ENCODE measurements at places on chromosomes 3 and 15.

DNA sequence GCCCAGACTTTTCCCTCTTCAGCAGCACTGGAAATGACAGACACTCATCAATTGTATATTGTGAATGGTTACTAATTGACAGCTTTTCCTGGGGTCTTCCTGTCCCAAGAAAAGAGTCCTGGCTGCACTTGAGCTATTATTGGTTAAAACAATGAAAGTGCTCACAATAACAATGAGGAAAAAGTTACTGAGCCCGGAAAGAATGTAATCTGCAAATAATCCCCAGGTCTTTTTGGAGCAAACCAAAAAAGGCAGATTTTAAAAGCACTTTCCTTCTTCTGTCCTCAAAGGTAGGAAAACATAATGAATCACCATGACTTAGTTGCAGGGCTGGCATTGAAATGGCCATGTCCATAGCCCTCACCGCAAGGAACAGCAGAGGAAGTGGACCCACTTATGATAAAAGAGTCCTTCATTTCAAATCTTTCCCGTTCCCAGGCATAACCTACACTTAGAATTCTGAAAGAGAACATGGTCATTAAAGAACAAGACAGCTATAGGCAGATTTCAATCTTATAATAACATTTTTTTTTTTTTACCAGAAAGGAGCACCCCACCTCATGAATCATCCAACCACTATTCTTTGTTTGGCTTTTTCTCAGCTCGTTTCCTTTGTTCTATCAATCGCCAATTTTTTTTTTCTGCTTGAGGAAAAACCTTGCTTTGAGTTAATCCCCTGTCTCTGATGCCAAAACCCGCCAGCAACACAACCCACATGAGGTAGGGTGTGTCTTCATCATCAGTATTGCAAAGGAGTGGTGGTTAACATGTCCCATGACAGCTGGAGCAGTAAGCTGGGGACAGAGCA, 35.5 kb upstream of the ATP1B3 start:
- peak; percentile 25 for DNase-seq

DNA sequence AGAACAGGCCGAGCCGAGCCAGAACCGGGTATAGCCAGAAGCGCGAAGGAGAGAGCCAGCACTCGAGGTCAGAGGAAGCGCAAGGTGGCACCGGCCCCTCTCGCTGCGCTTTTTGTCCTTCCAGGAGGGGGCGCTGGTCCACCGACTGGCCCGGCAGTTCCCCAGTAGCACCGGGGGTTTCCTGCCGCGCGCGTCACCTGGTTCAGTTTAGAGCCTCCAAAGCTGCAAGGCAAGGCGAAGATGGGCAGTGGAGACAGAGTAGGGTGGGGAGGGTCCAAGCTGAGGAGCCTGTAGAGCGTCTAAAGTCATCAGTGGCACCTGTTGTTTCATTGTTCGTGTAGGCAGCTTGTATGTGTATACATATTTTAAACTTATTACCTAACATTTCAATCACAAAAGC, 7.6 kb upstream of the NR2E3 start:
- DNase-seq: no peak

DNA sequence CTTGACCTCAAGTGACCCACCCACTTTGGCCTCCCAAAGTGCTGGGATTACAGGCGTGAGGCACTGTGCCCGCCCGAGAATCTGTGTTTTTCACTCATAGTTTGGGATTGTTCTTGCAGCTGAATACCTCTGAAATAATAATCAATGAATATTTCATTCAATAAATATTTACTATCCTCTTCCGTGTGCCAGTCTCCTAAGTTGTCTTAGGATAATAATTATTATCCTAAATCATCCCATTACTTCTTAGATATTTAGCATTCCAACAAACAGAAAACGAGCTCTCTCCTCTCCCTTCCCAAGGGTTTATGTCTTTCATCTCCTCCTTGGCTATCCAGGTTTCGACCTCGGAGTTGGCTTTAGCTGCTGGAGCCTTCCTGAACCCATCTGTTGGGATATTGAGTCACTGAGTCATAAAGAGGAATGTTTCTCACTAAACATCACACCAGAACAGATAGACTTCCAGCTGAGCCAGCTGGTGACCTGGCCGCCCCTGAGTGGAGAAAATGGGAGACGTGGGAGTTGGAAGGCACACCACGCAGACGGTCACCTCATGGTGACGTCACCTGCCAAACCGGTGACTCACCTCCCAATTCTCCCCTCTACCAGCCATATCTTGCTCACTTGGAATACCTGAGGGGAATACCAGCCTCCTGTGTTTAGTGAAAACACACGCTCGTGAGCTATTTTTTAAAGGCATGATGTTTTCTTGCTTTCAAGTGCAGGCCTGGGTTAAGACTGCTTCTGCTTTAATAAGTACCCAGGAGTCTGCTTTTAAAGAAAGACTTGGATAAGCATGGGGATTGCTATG, 43.9 kb downstream of the BHLHE40 start:
- DNase-seq: peak; percentile 99

GRCh38 chr15:101173233-101174119, 78.4 kb downstream of the CHSY1 start:
- DNase-seq: no peak

DNA sequence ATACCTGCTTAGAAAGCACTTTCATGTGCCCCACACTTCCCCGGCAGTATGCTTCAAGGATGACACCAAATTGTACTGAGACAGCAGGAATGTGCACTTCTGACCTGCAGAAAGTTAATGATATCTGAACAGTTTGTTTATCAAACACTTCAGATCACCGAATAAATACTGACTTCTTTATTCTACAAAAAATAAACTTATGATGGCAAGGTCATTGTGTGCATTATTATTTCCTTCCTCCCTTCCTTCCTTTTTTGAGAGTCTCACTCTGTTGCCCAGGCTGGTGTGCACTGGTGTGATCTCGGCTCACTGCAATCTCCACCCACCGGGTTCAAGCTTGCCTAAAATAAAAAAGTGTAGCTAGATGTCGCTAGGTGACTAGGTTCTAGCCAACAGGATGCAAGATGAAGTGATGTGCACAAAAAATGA, 80.3 kb downstream of the FAIM start:
- DNase-seq: peak; percentile 64

- peak; percentile 42 for DNase-seq
These were observed 296.8 kb downstream of the DOCK3 start for GRCh38 chr3:50971487-50971924.

- no peak for DNase-seq
These were observed 16.9 kb downstream of the RFTN1 start for GRCh38 chr3:16496408-16497222.

DNA sequence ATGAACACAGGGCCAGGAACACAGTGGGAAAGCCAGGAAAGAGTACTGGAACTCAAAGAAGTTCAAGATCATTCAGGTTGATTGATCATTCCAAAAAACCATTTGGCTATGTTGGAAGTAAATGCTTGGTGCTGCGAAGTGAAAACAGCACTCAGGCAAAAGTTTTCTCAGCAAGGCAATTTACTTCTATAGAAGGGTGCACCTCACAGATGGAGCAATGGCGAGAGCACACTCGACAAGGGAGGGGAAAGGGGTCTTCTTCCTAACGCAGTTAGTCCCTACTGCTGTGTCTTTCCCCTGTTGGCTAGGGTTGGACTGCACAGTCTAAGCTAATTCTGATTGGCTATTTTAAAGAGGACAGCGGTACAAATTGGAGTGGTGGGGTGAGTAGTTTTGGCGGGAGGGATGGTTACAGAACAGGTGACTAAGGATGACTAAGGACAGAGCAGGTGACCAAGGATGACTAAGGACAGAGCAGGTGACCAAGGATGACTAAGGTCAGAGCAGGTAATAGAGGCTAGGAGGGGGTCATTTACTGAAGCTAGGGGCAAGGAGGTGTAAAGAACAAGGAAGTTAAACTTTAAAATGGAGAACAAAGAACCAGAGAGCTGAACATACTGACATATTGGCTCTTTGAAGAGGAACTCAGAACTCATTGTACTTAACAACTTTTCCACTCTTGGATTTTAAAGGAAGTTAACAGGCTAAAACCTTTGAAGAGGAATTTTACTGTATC, 43.3 kb downstream of the HOMER2 start:
- no peak for DNase-seq

GRCh38 chr15:43270676-43271306, 4.1 kb upstream of the TGM5 start:
- DNase-seq: no peak

GRCh38 chr15:101384276-101384675, 89.2 kb upstream of the SNRPA1 start:
- DNase-seq: no peak

GRCh38 chr3:66270701-66271100, 49.9 kb downstream of the SLC25A26 start:
- no peak for DNase-seq

DNA sequence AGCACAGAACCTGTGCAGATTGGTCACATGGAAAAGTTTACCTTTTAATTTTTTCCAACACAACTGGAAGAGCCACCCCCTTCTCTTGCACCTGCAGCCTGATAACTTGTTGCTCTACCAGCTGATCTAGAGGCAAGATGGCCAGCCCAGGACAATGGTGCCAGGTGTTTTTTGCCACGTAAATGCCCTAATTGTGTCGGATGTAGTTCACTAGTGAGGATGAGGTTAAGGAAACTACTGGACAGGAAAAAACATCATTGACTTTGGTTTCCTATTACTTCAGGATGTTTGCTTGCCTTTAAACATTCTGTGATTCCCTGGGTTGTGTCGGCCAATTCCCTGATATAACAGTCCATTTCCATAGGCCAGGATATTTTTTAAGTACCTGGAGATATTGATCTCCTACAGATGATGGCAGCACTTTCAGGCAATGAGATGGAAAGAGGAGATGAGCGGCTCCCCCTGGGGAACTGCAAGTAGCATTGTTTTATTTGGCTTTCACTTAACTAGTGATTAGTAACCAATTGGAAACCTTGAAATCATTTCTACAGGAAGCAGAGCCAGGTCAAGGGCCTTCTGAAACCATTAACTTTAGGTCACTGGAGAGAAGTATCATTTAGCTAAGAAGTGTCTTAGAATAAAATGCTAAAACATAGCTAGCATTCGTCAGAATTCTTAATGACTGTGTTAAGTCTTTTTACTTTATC, 72.5 kb downstream of the OSBPL10 start:
- peak; percentile 56 for DNase-seq

DNA sequence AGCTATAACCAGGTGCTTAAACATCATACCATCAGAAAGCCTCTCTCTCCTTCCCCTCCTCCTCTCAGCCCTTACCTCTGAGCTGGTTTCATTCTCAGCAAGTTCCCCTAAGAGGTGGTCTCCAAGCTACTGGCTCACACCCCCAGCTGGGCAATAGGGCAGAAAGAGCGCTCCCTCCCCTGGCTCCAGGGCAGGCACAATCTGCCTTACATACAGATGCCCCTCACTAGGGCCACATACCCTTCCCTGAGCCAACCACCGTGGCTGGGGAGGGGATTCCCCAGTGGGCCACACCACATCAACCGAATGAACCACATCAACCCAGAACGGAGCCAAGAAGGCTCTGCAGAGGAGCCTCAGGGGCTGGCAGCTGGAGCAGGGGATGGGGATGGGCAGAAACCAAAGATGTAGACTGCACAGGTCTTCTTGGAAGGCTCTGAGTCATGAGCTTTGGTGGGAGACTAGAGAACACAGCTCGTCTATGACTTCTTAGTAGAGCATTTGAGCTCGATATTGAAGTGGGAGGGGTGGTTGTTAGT, 4.6 kb upstream of the FBLN2 start:
- no peak for DNase-seq

- no peak for DNase-seq
These were observed 17.2 kb downstream of the NXPE3 start for GRCh38 chr3:101796077-101796680.

GRCh38 chr15:81534124-81534523, 160.1 kb upstream of the TMC3 start:
- DNase-seq: no peak

DNA sequence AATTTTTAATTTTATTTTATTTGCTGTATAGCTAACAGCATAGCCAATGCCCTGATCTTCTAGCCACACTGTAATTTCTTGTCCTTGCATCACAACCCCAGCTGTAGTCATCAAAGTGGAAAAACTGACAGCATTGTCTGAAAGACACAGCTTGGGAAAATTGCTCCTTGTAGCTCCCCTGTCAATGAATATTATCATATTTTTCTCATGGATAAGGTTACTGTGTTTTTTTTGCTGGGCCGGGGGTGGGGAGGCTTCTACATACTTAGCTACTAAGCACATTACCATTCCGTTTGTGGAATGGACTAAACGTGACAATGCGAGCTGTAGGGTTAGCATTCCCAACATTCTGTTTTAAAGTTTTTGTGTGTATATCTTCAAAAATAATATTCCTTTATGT, 381.3 kb downstream of the TIGIT start:
- no peak for DNase-seq

- DNase-seq: peak; percentile 3
These were observed 984.1 kb downstream of the EPHA3 start for GRCh38 chr3:90091549-90091948.

DNA sequence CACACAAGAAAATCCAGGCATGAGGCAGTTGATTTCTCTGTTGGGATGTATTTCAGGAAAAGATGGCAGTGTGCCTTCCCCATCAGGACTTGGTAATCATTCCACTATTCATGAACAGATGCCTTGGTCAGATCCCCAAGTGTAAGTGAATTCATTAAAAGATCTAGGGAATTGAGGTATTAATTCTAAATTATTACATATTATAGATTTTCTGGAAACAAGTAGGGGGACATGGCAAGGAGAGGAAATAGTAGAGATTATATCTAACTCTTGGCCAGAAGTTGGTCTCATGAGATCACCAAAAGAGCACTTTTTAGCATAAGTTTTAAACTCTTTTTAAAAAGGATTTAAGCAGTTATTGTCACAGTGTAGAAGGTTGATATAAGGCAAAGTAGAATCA, 74.4 kb upstream of the MDFIC2 start:
- DNase-seq: no peak

- DNase-seq: no peak
These were observed 68.0 kb downstream of the FNDC3B start for GRCh38 chr3:172107403-172107802.

DNA sequence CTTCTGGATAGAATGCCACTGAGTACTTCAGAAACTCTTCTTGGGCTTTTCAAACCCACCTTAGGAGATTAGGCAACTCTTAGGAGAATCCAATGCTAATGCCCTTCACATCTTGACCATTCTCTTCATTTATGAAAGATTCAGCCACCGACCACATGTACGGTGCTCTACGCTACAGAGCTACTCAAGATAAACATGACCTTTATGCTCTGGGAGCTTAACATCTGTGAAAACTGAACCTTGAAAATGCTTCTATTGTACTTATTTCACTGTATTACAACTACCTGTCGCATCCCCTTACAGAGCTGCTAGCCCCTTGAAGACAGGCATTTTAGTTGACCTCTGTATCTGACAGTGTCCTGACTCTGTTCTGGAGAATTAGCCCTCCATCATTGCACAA, 19.5 kb upstream of the ARRDC4 start:
- DNase-seq: no peak

GRCh38 chr3:10495003-10495402, 10.4 kb downstream of the ATP2B2 start:
- no peak for DNase-seq

DNA sequence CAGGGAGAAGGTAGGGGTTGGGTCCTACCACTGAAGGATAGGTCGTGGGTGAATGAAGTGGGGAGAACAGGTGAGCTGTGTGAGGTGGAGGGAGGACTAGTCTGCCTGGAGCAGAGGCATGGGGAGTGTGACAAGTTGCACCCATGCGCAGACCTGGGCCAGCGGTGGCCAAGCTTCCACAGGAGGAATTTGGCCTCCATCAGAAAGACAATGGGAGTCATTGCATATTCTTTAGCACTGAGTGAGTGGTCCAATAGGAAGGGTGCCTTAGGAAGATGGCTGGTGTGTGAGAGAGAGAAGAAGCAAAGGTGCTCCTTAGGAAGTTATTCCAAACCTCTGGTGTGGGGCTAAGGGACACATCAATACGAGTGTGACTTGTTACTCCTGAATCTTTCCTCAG, 191.1 kb downstream of the KCNAB1 start:
- DNase-seq: no peak
